ENCODE measurements at places on chromosomes 2 and 18.

DNA sequence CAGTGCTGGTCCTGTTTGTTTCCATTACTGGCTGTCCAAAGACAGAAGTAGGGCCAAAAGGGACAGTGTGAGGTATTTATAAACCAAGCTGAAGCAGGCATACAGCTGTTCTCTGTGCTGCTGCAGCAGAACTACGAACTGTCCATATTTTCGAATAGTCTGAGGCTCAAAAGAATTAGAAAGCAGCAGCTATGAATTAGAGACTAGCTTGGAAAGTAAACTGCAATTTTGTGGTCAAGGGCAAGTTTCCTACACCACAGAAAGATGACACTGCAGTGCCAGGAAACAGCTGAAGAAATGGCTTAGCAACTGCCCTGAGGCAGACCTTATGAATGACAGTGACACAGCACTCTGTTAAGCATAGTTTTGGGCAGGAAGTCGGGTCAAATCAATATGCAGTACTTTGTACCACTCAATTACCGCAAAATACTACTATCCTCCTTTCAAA is 125.3 kb downstream of the TMEM131 start:
- peak; percentile 96 for DNase-seq

- DNase-seq: no peak
Measured at GRCh38 chr2:235592430-235592829, 98.6 kb downstream of the AGAP1 start.

DNA sequence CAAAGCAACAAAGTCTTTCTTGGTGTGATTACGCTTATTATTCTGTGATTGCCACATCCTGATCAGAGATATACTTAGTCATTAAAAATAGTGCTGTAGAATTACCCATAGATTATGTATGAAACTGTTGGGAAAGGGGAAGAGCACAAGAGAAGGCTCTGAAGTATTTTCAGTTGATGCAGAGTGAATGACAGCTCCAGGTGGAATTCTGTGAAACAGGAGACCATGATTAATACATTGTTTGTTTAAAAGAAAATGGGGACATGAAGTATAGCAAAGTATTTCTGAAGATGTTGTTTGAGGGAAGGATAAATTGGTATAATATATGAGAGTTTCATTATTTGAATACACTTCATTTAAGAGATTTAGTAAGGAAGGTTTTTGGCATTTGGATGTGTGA is 307.6 kb upstream of the CDH20 start:
- no peak for DNase-seq

- DNase-seq: peak; percentile 6
Measured at GRCh38 chr2:95346738-95347671, 49.9 kb downstream of the KCNIP3 start.

- no peak for DNase-seq
Measured at GRCh38 chr18:44741085-44741484, 60.4 kb downstream of the SETBP1 start.

GRCh38 chr2:113010088-113010487 is 4.8 kb downstream of the IL36A start:
- no peak for DNase-seq

GRCh38 chr2:62998949-62999348 is 51.7 kb upstream of the OTX1 start:
- no peak for DNase-seq

- no peak for DNase-seq
Measured at GRCh38 chr2:7711167-7711566, 794.0 kb downstream of the RNF144A start.

DNA sequence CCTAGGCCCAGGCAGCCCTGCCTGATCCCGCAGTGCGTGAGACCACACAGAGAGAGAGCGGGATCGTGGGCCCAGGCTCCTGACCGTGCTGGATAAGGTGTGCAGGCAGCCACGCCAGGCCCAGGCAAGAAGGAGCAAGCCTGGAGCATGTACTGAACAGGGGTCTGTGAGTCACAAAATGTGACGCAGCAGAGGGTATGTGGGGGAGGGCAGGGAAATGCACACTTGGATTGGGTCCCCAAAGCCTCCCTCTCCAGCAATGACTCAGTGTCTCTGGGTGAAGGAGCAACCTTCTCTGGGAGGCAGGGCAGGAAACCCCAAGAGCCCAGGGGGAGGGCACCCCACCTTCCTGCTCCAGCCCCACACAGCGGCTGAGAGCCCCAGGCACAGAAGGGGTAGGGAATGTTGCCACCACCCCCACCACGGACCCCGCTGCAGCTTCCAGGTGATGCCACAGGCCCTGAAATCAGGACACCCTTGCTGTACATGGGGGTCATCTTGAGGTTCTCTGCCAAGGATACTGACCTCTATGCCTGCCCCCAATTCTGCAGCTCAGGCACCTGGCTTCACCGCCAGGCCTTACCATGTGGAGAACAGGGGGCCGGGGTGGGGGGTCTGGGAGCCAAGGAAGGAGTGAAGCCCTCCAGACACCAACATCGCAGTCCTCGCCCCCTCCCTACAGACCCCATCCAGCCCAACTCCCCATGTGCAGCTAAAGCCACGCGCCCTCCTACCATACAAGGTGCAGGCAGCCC is 1.3 kb upstream of the GPC1 start:
- DNase-seq: peak; percentile 91

DNA sequence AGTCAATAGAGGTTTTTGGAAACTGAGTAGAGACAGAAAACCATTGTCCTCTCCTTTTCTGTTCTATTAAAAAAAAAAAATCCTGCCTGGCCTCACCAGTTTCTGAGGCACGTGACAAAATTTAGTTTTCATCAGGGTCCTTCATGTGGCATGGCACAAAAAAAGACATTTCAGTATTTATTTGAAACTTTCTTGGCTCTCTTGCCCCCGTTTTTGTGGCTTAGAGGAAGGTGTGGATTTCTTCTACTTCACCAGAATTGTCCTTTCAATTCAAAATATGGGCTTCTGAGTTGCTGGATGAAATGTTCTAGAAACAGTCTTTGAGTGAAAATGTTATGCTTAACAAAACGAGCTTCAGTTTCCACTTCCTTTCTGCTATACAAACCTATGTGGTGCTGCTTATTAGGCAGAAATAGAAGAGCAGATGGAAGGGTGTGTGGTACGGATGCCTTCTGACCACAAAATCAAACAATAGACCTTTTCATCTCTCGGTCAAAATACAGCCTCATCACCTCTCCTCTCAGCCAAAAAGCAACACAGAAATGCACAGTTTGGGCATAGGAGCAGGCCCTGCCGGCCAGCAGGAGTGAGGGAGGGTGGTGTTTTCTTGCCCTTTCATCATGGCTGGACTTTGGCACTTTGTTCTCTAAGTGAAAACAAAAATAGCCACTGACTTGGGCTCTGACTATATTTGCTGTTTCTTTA is 89.2 kb downstream of the SH3RF3 start:
- peak; percentile 55 for DNase-seq

- DNase-seq: no peak
Measured at GRCh38 chr18:27712066-27712465, 464.9 kb downstream of the CDH2 start.

- DNase-seq: no peak
Measured at GRCh38 chr2:135882415-135882814, 6.2 kb upstream of the MCM6 start.

- no peak for DNase-seq
Measured at GRCh38 chr2:136085453-136086209, 32.3 kb downstream of the CXCR4 start.

- DNase-seq: no peak
Measured at GRCh38 chr2:85468096-85468703, 49.7 kb downstream of the SH2D6 start.

DNA sequence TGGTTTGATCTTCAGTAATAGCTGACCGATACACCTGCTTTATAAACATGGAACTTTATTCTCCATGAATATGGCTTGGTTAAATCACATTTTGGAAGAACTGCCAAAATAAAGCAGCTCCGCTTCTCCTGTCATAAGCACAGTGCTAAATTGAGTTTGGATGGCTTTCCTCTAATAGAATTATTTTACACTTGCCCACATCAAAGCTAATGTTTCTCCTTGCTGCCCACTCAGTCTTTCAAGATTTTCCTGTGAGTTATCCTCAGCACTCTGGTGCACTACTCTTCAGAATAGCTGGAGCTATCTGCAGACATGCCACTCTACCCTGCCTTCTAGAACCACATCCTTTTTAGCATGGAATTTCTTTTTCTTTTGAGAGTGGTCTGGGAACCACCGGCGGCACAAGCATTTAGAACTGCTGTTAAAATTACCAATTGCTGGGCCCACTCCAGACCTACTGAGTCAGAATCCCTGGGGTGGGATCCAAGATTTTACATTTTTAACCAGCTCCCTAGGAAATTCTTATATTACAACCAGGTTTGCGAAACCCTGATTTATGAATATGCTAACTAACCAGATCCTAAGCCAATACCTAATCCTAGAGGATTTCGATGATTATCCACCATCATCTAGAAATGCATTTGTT is 283.3 kb downstream of the AFF3 start:
- DNase-seq: no peak

- DNase-seq: peak; percentile 66
Measured at GRCh38 chr2:190809139-190809764, 71.4 kb upstream of the GLS start.

DNA sequence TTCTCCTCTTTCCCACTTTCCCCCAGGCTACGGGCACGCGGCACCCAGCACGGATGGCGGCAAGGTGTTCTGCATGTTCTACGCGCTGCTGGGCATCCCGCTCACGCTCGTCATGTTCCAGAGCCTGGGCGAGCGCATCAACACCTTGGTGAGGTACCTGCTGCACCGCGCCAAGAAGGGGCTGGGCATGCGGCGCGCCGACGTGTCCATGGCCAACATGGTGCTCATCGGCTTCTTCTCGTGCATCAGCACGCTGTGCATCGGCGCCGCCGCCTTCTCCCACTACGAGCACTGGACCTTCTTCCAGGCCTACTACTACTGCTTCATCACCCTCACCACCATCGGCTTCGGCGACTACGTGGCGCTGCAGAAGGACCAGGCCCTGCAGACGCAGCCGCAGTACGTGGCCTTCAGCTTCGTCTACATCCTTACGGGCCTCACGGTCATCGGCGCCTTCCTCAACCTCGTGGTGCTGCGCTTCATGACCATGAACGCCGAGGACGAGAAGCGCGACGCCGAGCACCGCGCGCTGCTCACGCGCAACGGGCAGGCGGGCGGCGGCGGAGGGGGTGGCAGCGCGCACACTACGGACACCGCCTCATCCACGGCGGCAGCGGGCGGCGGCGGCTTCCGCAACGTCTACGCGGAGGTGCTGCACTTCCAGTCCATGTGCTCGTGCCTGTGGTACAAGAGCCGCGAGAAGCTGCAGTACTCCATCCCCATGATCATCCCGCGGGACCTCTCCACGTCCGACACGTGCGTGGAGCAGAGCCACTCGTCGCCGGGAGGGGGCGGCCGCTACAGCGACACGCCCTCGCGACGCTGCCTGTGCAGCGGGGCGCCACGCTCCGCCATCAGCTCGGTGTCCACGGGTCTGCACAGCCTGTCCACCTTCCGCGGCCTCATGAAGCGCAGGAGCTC is 35.4 kb downstream of the KCNK3 start:
- DNase-seq: no peak

DNA sequence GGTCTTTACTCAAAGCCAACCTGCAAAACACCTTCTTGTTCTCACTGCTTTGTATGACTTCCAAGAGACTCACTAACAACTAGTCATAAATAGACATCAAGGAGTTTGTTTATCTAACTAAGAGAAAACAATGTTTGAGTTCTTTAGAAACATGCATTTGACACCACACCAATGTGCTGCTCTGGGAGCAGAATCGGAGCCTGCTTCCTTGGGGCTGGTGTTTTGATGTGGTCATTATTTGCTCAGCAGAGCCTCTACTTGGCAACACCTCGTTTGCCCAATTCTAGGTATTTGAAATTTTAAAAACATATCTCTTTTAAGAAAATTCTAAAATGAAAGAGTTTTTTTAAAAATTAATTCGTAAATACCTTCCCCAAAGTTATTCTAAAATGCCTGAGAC is 167.5 kb downstream of the BCL2 start:
- DNase-seq: no peak

GRCh38 chr18:21179590-21180220 is 62.3 kb upstream of the GREB1L start:
- DNase-seq: peak; percentile 68

GRCh38 chr2:156320486-156321098 is 11.9 kb downstream of the NR4A2 start:
- DNase-seq: no peak

DNA sequence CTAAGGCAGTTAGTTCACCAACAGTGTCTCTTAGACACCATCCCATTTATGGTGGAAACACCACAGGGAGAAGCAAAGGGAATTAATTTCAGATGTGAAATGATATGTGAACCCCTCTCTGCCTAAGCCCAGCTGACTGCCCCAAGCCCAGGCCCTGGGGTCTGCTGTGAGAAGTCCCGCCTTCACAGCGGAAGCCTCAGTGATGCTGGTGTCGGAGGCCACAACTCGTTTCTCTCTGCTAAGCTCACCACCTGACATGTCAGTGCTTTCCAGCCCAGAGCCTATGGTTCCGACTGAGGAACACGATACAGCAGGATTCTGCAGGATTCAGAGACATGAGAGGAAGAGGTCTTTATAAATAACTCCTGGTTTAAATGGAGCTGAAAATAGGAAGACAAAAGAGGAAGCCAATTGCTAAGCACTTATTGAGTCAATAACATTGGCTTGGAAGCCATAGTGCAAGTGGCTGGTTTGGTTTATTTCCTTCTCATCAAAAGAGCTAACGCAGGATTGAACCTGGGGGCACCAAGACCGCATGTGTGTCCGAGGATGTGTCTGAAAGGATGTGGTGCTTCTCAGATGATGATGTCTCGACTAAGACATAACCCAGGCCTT is 21.9 kb upstream of the LOXHD1 start:
- no peak for DNase-seq

GRCh38 chr2:7119132-7119835 is 202.1 kb downstream of the RNF144A start:
- DNase-seq: peak; percentile 37

DNA sequence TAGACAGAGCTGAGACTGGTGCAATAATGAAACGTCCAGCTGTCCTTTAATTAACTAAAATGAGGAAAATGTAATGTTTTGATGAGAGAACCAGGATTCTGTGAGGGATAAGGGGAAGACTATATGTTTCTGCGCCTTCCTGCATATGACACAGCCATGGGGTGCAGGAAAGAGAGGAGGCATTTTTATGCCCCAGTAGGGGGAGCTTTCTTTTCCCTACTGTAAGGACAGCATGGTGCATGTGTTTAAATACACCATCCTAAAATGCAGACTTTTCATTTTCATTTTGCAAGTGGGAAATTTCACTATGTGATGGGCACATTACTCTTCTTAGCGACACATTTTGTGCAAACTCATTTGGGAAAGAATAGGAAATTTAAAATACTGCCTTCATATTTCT is 446.1 kb downstream of the ARHGAP15 start:
- no peak for DNase-seq

DNA sequence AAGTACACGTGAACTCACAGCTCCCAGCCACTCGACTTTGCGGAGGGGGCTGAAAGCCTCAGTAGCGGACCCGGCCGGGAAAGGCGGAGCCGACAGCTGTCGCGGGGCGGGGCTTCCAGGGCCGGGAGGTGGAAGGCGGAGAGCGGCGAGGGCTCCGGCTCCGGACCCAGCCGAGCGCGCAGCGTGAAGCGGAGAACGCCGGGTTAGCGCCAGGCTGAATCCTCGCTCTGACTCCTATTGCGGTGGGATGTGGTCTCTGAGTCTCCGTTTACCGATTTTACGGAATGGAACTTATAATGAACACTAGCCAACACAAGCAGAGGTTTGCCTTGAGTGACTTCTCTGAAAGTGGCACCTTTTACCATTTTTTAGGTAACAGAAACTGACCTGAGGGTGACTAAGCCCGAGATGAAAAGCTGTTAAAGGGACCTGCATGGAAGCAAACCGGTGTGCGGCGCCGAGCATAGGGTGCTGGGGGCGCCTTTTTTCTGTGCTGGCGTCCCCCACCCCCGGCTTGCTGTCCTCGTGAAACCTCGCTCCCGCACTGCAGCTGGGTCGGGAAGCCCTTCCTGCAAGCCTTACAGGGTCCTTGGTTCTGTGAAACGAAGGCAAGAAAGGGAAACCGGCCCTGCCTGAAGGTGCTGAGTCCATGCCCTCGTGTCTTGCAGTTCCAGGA is 72.9 kb downstream of the EN1 start:
- no peak for DNase-seq

Data from mesenchymal stem cell (in vitro differentiated cells and primary cell).